ENCODE measurements at places on chromosomes 3 and 15. TPM values are rescaled to one million over a fixed set of nuclear protein-coding genes. Genes with fewer than 3 reads are reported as not detected.

DNA sequence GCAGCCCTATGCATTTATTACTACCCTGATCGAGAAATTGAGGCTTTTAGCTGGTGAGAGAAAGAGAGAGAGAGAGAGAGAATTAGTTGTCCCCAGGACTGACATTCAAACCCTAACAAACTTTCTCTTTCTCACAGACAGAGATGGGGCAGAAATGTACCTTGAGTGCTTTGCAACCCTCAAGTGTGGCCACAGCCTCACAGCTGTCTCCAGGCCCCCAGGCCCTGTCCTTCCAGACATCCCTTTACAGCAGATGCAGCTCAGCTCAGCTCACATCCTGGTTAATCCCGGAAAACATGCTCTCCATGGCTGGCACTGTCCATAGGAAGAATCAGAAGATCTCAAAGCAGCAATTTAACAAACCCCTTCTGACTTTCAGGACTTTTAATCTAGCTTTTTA, 67.6 kb downstream of the DCLK3 start:
- no peak for DNase-seq

KLHDC8B gene
- total RNA-seq = 110 TPM

UTS2B gene
- total RNA-seq = 0.29 TPM

GRCh38 chr3:34207002-34207401, 408.6 kb downstream of the PDCD6IP start:
- DNase-seq = peak; percentile 83

- DNase-seq = no peak
Observed at GRCh38 chr15:40731034-40731433, 24.0 kb downstream of the RMDN3 start.

GRCh38 chr3:106277731-106278130, 408.9 kb upstream of the CBLB start:
- no peak for DNase-seq

ISLR2 gene
- not detected for total RNA-seq

FAM43A gene
- 617 TPM for total RNA-seq

- no peak for DNase-seq
Observed at GRCh38 chr3:50563867-50564266, 3.7 kb downstream of the C3orf18 start.

- no peak for DNase-seq
Observed at GRCh38 chr15:59116771-59117170, 11.8 kb downstream of the CCNB2 start.

DNA sequence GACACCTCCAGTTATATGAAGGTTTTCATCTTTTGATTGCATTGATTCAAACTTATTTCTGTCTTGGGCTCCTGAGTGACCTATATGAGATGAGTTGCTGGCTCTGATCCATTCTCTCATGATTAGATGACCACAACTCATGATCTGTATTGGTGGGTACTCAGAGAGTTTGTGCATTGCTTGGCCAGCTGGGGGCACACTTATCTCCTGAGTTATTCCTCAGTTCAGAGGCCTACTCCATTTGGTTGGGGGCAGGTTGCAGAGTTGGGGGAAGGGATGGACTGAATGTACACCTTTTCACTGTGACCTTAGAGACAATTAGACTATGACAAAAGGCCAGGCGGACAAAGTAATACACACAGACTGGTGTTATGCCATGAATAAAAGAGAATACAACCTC, 166.2 kb upstream of the SEMA6D start:
- DNase-seq = no peak

DNA sequence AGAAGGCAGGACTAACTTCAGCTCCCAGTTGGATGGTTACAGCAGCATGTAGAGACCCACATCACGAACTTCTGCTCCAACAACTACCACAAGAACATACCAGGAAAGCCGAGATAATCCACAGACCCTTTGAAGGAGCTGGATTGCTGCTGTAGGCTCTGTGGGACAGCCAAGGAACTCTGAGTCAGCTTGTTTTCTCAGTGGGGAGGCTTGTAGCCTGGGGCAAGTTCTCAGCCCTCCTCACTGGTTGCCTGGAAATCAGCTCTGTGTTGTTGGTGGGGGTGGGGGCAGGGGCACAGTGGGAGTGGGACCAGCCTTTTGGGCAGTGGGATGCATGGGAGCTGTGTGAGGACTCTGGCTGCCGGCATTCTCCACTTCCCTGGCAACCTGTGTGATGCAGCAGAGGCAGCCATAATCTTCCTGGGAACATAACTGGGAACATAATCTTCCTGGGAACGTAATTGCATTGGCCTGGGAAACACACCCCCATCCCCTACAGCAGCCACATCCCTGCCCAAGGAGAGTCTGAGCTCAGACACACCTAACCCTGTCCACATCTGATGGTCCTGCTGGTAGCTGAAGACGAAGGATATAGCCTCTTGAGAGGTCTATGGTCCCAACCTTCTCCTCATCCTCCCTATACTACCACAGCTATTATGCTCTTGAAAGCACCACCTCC, 153.1 kb downstream of the PEAK1 start:
- DNase-seq = no peak

WDR5B gene
- 3.5 TPM for total RNA-seq

DUOX1 gene
- not detected for total RNA-seq

FANCD2OS gene
- total RNA-seq = not detected

- DNase-seq = no peak
Observed at GRCh38 chr15:41983221-41983620, 10.9 kb upstream of the EHD4 start.

AGBL1 gene
- total RNA-seq = not detected

CCNB2 gene
- total RNA-seq = 22.3 TPM

DNA sequence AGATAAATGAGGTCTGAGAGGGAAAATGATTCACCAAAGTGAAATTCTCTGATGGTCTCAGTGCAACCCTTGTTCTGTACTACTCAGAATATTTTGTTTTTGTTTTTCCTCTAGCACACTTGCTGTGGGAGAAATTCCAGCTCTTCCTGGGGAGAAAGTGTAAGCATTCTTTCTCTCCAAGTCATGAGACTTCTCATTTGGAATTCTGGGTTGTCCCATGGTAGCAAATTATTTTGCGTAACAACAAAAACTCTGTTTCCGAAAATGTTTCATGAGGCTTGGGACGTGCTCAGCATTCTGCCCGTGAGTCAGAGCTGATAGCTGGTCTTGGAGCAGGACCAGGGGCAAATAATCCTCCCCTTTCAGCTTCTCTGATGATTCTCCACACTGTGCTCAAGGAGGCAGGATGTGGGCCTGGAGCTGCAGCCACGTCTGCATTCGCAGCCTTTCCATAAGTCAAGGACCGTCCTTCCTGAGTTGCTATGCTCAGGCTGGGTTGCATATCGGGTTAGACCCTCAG, 70.3 kb downstream of the SENP2 start:
- DNase-seq = peak; percentile 88

- DNase-seq = no peak
Observed at GRCh38 chr15:40891810-40892446, 2.3 kb upstream of the VPS18 start.

Measured in glomerular endothelial cell (primary cell).